GM23338 (cell line): ENCODE measurements at places on chromosomes 3 and 15. TPM values are rescaled to one million over a fixed set of nuclear protein-coding genes. Genes with fewer than 3 reads are reported as not detected.

The MYO5A gene
- polyA plus RNA-seq: 5.6 and 5.7 TPM in 2 replicates

The CCDC9B gene
- polyA plus RNA-seq: 0.18 and 0.23 TPM in 2 replicates

The DUOXA2 gene
- not detected in 2 replicates for polyA plus RNA-seq

The CCR8 gene
- 0.23 and 0.55 TPM in 2 replicates for polyA plus RNA-seq

The LIPH gene
- polyA plus RNA-seq: 0.16 and 0.31 TPM in 2 replicates

The TTC14 gene
- 17.1 and 22.1 TPM in 2 replicates for polyA plus RNA-seq

GRCh38 chr3:98645039-98645438 is 51.6 kb upstream of the CPOX start:
- DNase-seq: peak; percentile 11

GRCh38 chr15:42024303-42024702 is 3.5 kb upstream of the PLA2G4E start:
- DNase-seq: no peak

- DNase-seq: no peak
These were observed 100.0 kb upstream of the C3orf80 start for GRCh38 chr3:160125258-160125657.

DNA sequence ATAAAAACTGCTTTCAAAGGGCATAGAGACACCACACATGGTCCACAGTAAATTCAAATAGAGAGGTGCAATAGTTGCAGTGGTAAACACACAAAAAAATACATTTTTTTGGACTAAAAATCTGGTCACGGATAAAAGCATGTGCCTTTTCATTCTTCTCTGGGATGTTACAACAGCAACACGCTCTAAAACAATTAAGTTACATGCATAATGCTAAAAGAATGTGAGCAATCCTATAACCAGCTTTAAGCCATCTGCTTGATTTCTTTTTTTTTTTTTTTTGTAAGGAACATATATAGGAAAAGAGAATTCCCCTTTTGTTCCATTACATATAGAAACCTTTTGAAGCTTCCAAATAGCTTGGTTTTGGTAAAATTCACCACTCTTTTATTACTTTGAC is 20.0 kb downstream of the WNT5A start:
- DNase-seq: no peak

DNA sequence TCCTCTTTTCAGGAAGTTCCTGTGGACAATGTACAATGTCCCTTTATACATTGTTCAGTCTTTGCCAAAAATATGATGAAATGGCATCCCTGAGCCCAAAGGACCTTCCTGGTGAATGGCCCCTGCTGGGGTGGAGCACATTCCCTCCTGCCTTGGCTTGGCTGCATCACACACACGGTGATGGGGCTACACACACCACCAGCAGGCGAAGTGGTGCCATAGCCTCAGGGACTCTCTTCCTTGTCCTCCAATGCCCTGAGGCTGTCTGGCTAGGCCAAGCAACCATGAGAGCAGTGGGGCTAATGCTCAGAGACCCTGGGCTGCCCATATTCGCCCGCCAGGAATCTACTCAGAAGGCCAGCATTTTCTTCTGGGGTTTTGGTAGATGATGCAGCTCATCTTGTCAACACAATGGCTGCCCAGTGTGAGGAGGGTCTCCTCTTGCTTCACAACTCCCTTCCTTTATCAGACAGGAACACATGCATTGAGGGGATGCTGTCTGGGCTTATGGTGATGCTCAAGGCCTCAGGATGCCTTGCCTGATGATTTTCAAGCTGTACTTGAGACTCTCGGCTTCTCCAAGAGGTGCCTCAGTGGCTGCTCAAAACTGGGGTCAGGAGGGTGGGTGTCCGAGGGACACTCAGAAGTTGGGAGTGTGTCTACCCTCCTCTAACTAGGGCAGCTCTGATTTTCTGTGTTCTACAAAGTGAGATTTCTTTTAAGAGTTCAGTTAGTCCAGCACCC is 40.9 kb upstream of the EPHB1 start:
- peak; percentile 25 for DNase-seq

DNA sequence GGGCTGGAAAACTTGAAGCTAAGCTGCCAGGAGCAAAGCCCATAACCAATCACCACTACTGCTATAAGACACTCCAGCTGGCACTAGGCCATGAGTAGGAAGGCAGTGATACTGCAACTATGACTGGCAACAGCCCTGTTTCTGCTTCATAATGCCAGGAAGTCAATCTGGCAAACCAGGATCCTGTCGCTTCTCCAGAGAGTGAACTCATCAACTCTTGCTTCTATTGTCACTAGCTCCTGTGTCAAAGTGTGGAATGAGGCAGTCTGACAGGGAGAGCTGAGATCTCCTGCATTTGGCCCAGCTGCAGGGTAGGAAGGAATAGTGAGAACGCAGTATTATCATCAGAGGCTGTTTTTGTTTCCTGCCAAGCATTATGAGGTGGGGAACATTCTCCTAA is 105.3 kb downstream of the CTNNB1 start:
- no peak for DNase-seq

- DNase-seq: no peak
These were observed 111.6 kb upstream of the PHLDB2 start for GRCh38 chr3:111747490-111747889.

GRCh38 chr3:35673017-35673416 is 33.7 kb downstream of the ARPP21 start:
- DNase-seq: no peak

GRCh38 chr3:123344907-123345594 is 103.8 kb downstream of the ADCY5 start:
- peak; percentile 27 for DNase-seq

GRCh38 chr3:178233371-178234071 is 302.7 kb upstream of the KCNMB2 start:
- no peak for DNase-seq

DNA sequence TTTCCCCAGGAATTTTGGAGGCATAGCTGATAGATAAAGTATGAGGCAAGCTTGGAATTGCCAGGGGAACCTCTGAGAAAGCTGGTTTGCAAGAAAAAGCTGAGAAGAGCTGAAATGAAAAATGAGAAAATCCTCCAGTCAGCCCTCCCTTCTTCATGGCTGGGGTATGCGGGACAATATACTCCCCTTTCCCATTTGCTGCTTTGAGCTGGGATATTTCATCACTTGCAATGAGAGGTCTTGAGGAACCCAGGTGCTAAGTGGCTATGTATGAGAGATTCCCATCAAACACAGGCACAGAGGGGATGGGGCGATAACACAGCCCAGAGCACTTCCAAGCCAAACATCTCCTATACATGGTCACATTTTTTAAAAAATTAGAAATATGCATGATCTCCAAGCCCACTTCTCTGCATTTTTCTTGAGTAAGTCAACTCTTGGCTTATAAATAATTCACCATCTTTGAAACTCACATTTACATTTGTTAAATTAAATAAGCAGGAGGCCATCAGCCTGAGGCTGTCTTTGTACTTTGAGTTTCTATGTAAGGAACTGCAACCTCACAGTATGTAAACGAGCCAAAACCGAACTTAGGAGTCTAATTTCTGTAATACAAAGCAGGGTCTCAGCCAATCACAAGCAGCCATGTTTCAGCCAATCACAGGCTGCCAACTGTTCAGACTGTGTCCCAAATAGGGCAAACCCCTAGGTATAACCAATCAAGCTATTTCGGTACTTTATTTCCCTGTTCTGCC is 983.6 kb upstream of the NR2F2 start:
- DNase-seq: no peak
